T-helper 17 cell (primary cell): ENCODE measurements at places on chromosomes 4 and X.

- H3K27ac ChIP-seq = no peak overlapping the region
- H3K4me1 ChIP-seq = no peaks in the 10 kb centered on the region
- no peak for DNase-seq
- no peak overlapping the region for H3K4me3 ChIP-seq
- H3K36me3 ChIP-seq = no peaks in the 10 kb centered on the region
These were observed 47.0 kb downstream of the ASIC5 start for GRCh38 chr4:155819066-155819465.

DNA sequence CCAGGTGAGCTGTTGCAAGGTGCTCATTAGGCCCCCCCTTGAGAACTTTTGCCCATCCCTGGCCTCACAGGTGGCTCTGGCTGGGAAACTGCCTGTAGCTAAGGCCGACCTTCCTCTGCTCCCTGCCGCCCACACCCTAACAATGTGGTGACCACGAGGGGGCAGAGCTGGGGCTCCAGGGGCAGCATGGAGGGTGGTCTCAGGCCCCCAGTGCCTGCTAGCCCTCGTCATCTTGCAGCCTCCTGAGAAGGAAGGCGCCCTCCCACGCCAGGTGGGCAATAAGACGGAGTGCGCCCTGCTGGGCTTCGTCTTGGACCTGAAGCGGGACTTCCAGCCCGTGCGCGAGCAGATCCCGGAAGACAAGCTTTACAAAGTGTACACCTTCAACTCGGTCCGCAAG, 32.4 kb downstream of the ATP2B3 start:
- H3K36me3 ChIP-seq = no peaks in the 10 kb centered on the region
- no peak overlapping the region for H3K4me3 ChIP-seq
- no peaks in the 10 kb centered on the region for H3K4me1 ChIP-seq
- H3K27ac ChIP-seq = no peak overlapping the region

- H3K4me3 ChIP-seq = no peak overlapping the region
- peaks cover 18% of the 10 kb centered on the region for H3K4me1 ChIP-seq
- peaks cover 10% of the 10 kb centered on the region for H3K36me3 ChIP-seq
These were observed 109.7 kb downstream of the ZNF827 start for GRCh38 chr4:145828802-145829485.

DNA sequence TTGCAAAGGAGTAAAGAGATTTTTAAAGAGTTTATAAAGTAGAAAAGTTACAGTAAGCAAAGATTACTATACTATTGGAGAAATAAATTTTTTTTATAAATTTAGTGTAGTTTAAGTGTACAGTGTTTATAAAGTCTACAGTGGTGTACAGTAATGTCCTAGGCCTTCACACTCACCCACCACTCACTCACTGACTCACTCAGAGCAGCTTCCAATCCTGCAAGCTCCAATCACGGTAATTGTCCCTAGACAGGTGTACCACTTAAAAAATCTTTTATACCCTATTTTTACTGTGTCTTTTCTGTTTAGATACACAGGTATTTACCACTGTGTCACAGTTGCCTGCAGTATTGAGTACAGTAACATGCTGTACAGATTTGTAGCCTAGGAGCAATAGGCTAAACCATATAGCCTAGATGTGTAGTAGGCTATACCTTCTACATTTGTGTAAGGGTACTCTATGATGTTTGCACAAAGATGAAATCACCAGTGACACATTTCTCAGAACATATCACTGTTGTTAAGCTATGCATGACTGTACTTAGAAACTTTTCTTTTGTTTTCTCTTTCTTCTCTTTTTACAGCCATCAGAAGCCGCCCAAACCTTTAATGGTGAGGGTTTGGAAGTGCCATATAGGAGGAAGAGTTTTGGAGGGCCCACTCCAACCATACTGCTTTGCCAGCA, 11.8 kb upstream of the SH3RF1 start:
- peaks cover 18% of the 10 kb centered on the region for H3K27me3 ChIP-seq
- H3K27ac ChIP-seq = no peak overlapping the region
- no peak overlapping the region for H3K4me3 ChIP-seq
- no peaks in the 10 kb centered on the region for H3K36me3 ChIP-seq

DNA sequence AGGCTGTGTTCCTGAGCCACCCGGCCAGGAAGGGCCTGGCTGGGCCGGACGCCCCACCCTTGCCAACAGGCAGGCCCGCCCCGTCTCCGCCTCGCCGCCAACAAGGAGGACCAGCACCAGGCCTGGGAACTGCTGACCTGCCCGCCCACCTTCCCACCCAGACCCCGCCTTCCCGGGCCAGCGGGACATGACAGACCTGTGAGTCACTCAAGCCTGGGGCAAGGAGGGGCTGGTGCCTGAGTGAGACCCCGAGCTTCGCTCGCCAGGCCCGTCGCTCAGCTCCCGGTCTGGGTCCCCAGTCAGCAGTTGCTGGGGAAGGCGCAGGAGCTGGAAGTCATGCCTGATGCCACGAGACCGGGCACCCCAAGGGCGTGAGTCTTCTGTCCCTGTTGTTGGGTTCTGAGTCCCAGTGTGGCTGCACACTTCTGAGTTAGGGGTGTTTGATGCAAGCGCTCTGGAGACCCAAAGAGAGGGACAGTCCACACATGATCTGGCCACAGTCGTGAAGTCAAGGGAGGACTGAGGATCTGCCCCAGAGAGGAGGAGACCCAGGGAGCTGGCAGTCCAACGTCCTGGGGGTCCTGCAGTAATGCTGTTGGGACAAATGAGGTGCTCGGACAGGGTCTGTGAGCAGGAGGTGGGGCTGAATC, at the start of gene DNASE1L1:
Gene DNASE1L1 (minus strand): TSS at position 33 of the 650 bp plus-strand sequence. CDS start 3,686 bp downstream, outside the sequence.
- H3K27ac ChIP-seq = no peak within 1 kb of the TSS
- no peak for DNase-seq
- no peaks in the 10 kb centered on the region for H3K36me3 ChIP-seq
- H3K4me1 ChIP-seq = peaks cover 7% of the 10 kb centered on the region
- peak within 1 kb of the TSS; percentile 60 for H3K4me3 ChIP-seq
- no peaks in the 10 kb centered on the region for H3K27me3 ChIP-seq

GRCh38 chrX:37331546-37331945, 17.6 kb upstream of the PRRG1 start:
- H3K27me3 ChIP-seq = no peaks in the 10 kb centered on the region
- H3K27ac ChIP-seq = no peak overlapping the region

DNA sequence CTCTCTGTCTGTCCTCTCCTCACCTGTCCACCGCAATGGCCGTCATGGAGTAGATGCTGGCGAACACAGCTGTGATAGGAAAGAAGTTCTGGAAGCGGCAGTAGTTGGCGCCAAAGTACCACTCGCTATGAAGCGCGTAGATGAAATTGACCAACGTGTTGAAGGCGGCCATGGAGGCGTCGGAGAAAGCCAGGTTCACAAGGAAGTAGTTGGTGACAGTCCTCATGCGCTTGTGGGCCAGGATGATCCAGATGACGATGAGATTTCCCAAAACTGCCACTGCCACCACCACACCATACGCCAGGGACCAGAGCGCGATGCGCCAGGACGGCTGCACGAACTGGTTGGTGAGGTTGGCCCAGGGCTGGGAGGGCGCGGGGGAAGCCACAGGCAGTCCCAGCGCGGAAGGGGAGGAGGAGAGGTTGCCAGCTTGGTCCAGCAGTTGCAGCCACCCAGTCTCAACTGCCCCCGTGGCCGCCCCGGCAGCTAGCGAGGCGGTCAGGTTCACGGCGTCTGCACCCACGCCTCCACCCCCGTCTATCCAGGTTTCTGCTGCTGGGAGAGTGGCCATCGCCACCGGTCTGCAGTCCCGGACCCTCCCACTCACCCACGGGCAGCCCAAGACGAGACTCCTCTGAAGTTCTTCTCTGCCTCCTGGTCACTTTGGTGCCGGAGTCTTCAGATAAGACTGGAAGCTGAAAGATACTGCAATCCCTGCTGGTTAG, 518 bp downstream of the TACR3 start:
- no peak for DNase-seq
- H3K27me3 ChIP-seq = no peaks in the 10 kb centered on the region
- peaks cover 3% of the 10 kb centered on the region for H3K4me1 ChIP-seq
- no peak overlapping the region for H3K27ac ChIP-seq
- H3K36me3 ChIP-seq = no peaks in the 10 kb centered on the region

DNA sequence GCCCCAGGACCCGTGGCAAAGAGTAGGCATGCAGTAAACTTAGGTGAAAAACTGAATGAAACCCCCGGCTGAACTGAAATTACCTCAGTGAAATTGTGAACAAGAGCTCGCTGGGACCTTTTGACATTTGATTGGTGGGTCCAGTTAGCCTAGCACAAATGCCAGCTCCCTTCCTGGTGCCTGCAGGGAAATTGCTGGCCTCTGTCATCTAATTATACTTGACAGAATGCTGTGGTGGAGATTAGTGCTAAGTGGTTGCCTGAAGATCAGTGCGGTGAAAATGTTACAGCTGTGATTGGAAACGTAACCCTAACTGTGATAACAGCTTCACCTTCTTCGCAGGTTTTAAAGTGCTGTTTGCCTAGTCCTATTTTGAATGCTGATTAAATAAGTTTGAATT, 43.0 kb downstream of the ADD1 start:
- H3K4me1 ChIP-seq = peaks cover 14% of the 10 kb centered on the region
- DNase-seq = no peak
- H3K4me3 ChIP-seq = no peak overlapping the region
- no peaks in the 10 kb centered on the region for H3K27me3 ChIP-seq
- H3K27ac ChIP-seq = peak overlapping the region; percentile 90
- H3K36me3 ChIP-seq = peaks cover 9% of the 10 kb centered on the region

GRCh38 chrX:4588056-4588455, 874.6 kb upstream of the PRKX start:
- H3K27me3 ChIP-seq = no peaks in the 10 kb centered on the region
- DNase-seq = no peak
- H3K27ac ChIP-seq = no peak overlapping the region
- H3K4me3 ChIP-seq = no peak overlapping the region
- no peaks in the 10 kb centered on the region for H3K36me3 ChIP-seq

DNA sequence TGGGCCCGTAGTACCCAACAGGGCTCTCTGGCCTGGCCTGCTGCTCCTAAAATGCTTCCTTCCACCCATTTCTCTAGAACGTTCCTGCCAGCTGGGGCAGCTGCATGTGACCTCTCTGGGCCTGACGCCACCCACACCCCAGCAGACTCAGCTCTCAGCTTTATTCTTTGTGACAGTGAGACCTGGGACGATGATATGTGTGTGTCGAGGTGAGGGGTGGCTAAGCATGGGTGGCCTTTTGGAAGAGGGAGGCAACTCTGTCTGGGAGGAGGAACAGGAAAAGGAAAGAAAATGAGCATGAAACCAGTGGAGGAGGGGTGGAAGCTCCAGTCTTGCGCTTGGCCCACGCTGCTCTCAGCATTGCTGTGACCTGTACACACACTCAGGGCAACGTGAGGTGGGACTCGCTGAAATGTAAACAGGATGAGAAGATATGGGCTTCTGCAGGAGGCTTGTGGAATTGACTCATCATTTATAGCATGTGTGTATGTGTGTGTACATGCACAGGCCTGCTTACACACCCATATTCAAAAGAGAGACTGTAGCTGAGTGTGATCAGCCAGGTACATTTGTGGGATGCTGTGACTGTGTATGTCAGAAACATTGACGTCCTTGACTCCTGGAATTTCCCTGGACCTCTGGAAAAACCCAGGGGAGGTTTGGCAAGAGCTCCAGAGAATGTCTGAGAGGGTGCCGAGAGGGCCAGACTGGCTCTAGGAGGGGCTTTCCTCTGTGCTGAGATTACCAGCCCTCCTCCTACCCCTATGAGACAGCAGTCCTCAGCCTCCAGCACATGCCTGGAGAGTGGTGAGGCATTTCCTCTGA, 137.9 kb downstream of the PJA1 start:
- no peak for DNase-seq
- no peaks in the 10 kb centered on the region for H3K27me3 ChIP-seq
- H3K36me3 ChIP-seq = no peaks in the 10 kb centered on the region
- no peaks in the 10 kb centered on the region for H3K4me1 ChIP-seq

GRCh38 chrX:6024204-6024603, 204.5 kb downstream of the NLGN4X start:
- no peak overlapping the region for H3K4me3 ChIP-seq
- no peaks in the 10 kb centered on the region for H3K36me3 ChIP-seq
- H3K27me3 ChIP-seq = peaks cover 5% of the 10 kb centered on the region

GRCh38 chr4:24675721-24676389, 91.5 kb upstream of the DHX15 start:
- H3K27me3 ChIP-seq = peaks cover 4% of the 10 kb centered on the region
- H3K4me1 ChIP-seq = no peaks in the 10 kb centered on the region
- no peaks in the 10 kb centered on the region for H3K36me3 ChIP-seq
- H3K27ac ChIP-seq = no peak overlapping the region

GRCh38 chr4:17512973-17513665, 1.2 kb upstream of the QDPR start:
- H3K4me1 ChIP-seq = peaks cover 14% of the 10 kb centered on the region
- peaks cover 14% of the 10 kb centered on the region for H3K27me3 ChIP-seq
- peaks cover 2% of the 10 kb centered on the region for H3K36me3 ChIP-seq
- no peak for DNase-seq
- peak overlapping the region; percentile 97 for H3K4me3 ChIP-seq

DNA sequence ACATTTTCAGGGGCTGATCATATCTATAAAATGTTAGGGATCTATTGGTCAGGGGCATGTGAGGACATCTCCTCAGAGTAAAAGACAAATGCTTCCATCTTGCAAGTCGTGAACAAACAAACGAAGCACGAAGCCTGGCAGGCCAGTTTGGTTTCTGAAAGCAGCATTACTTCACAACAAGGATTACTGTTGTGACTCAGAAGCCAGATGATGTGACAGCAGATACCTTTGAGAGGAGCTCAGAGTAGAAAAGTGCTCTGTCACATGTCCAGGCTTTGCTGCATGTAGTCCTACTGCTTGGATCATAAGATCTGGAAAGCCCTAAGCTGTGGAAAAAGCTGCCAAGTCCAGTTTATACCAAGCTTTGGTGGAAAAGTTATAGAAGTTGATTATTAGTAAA, 1827.2 kb downstream of the ARAP2 start:
- no peaks in the 10 kb centered on the region for H3K36me3 ChIP-seq
- no peak for DNase-seq
- H3K27ac ChIP-seq = no peak overlapping the region
- H3K27me3 ChIP-seq = no peaks in the 10 kb centered on the region
- H3K4me3 ChIP-seq = no peak overlapping the region

DNA sequence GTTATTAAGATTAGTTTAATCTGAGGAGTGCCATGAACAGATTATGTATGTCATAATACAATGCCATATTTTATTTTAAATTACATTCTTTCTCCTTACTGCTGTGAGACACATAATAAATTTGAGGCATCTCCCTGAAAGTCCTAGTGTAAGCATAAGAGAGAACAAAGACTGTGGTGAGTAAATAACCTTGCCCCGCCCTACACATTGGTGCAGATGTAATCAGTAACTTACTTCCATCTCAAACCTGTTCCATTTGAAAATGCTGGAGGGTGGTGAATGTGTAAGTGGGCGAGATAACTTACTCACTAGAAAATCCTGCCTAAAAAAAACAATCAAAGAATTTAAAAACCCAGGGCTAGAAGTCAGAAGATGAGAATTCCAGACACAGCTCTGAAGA, 338.1 kb upstream of the SLIT2 start:
- H3K4me3 ChIP-seq = no peak overlapping the region
- no peaks in the 10 kb centered on the region for H3K36me3 ChIP-seq
- no peaks in the 10 kb centered on the region for H3K27me3 ChIP-seq
- no peak overlapping the region for H3K27ac ChIP-seq
